Endothelial cell (in vitro differentiated cells): ENCODE measurements at places on chromosomes 1 and 21. TPM values are rescaled to one million over a fixed set of nuclear protein-coding genes. Genes with fewer than 3 reads are reported as not detected.
A peak's percentile ranks its signal among the peaks of the same experiment; 100 is the strongest.

- no peak for DNase-seq
Measured at GRCh38 chr21:41209016-41209619, 41.2 kb downstream of the BACE2 start.

- DNase-seq, result no peak
Measured at GRCh38 chr1:165994107-165994506, 166.7 kb downstream of the UCK2 start.

GRCh38 chr1:205344066-205344928 lies 12.4 kb downstream of the KLHDC8A start:
- DNase-seq, result peak; percentile 41

DNA sequence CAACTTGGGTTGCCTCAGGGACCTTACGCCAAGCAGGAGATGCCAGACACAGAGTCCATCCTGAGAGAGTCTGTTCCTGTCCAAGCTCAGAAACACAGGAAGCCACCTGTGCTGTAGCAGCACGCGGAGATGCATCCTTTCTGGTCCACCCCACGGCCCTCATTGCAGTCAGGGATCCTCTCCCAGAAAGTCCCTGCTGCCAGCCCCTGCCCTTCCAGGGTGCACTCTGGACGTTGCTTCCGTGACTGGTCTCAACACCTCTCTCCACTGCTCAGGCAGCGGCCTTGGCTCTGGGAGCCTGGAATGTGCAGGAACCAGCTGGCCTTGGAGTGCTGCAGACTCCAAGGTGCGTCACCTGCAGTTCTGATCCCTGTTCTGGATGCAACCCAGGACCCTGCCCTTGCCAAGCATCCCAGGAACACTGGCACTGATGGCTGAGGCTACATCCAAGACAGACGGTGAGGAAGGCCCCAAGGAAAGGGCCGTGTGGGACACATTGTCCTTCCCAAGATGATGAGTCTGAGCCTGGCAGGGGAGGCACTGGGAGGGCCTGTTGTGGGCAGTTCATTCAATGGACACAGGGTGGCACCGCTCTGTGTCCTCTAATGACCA lies 21.7 kb upstream of the COL6A1 start:
- DNase-seq, result no peak

DNA sequence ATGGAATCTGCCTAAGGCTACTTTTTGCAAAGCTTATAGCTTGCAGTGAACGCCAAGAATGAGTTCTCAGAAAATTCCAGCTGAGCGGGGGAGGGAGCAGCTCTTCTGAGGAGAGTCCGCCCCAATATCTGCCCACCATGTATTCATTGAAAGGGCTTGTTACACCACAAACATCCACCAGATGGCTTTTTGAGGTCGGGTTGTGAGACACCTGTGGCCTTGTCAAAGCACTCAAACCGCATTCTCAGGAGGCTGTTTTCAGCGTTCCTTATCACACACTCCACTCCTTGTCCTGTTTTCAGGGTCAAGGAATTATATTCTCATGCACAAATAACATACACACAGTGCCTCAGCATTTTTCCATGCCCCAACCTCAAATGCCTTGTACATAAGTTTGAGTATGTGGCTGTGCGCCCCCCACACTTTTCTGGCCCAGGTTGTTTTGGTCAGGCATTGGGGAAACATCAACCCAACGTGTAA lies 3.9 kb upstream of the C4BPB start:
- peak; percentile 62 for DNase-seq

DNA sequence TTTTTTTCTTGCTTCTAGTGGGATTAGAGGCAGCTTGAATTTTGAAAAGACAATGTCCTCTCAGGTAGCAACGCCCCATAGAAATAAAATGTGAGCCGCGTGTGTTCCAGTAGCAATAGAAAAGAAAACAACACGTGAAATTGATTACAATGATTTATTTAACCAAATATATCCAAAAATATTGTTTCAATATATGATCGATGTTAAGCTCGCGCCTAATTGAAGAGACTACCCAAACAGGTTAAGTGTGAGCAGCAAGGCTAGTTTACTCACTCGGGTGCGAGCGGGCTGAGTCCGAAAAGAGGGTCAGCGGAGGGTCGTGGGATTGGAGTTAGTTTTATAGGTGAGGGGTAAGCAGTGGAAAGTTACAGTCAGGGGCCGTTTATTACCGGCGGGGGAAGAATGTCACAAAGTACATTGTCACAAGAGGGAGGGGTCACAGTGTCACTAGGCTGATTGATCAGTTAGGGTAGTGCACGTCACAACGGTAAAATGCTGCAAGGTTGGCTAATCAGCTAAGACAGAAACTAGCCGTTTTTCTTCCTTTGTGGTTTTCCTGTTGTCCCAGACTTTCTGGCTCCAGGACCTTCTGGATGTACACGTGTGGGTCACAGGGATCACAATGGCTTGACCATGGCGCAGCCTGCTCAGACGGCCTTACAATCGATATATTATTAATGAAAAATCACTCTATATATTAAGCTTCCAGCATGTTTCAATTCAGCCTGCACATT lies 697 bp upstream of the ZNF670 start:
- no peak for DNase-seq

DNA sequence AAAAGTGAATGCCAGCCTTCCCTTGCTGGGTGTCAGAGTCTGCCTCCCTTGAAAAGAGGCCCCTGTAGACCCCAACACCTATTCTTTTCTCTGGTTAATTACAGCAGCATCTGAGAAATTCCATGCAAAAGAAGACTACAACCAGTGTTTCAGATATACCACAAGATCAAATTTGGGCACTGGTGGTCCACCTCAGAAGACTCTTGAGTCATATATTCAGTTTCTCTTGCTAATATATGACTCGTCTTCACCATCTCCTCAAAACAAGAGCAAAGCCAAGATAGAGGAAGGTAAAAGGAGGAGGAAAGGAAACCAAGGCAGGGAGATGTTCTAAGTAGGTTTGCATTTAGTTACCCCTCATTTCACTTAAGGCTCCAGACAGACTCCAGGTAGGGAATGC lies 259.9 kb downstream of the ZNF648 start:
- DNase-seq, result no peak

- no peak for DNase-seq
Measured at GRCh38 chr1:5632224-5632623, 360.0 kb downstream of the NPHP4 start.

- peak; percentile 25 for DNase-seq
Measured at GRCh38 chr1:62180639-62181038, 14.0 kb upstream of the L1TD1 start.

DNA sequence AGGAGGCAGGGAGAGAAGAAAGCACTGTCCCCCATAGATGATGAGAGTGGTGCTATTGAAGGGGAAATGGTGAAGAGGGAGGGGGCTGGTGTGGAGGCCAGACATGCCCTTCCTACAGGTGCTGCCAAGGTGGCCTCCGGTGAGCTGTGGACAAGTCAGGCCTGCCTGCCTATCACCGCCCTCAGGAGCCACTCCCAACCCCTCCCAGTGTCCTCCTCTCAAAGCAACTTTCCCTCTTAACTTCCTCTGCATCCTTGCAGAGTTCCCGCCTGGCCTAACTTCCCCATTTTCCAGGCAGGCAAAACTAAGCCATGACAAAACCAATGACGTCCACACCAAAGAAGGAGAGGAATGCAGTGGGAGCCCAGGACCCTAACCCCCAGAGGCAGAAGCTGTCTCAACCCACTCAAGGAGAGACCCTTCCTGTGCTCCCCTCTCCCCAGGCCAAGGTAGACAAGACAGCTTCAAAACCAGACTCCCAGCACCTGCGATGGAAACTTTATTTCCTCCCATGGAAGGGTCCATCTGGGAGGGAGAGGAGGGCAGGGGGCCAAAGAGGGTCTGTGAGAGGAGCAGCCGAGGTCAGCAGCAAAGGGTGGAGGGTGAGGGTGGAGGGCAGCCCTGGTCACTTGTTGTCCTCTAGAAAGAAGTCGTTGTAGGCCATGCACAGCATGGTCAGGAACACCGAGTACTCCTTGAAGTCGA lies 1.0 kb upstream of the S100A6 start:
- no peak for DNase-seq

The SPRR5 gene
- total RNA-seq, result not detected

The LIN28A gene
- 107 TPM for total RNA-seq
